Kidney (tissue), 22 donors: ENCODE measurements at places on chromosomes 4 and X. TPM values are rescaled to one million over a fixed set of nuclear protein-coding genes. Genes with fewer than 3 reads are reported as not detected.

UGT2B11 gene
- not detected for polyA plus RNA-seq

RASGEF1B gene
- polyA plus RNA-seq: 8.3 TPM

DSPP gene
- not detected for polyA plus RNA-seq

CCDC158 gene
- 0.24 TPM for polyA plus RNA-seq

GLRA3 gene
- polyA plus RNA-seq: 0.13 TPM

CD99 gene
- polyA plus RNA-seq: 125 TPM

STK32B gene
- polyA plus RNA-seq: 18.1 TPM

PDZD11 gene
- polyA plus RNA-seq: 74.6 TPM

COX7B gene
- 1,977 TPM for polyA plus RNA-seq

SYTL4 gene
- polyA plus RNA-seq: 10.4 TPM

FGG gene
- polyA plus RNA-seq: 1.8 TPM

DNA sequence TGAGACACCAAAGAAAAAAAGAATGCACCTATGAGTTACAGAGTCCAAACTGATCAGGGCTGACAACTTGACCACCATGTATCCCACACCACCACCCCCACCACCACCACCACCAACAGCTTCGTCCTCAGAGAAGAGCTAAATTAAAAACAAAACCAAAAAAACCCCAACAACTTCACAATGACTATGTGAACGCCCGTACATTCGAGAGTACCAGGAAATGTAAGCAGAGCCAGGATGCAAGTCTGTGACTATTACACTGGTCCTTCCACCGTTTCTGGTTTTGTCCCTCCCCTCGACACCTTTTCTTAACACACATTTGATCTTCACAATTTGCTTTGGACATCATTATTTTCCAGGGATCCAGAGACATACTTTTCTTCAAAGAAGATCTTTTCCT, 51.0 kb downstream of the WFS1 start:
- no peak for DNase-seq

DNA sequence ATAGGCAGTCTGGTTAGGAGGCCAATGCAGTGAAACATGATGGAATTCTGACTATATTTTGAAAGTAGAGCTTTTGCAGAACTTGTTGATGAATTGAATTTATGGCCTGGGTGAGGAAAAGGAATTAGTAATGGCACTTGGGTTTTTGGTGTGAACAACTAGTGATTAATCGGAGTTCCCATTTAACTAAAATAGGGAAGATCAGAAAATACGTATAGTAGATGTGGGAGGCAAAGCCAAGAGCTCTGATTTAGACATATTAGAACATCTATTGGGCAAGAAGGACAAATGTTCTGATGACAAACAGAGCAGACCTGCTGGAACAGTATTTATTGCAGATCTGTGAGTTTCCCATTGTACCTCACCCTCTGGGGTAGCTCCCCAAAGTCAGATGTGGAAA, 12.3 kb upstream of the NDP start:
- DNase-seq: no peak

GRCh38 chr4:77496457-77496856, 109.2 kb upstream of the CXCL13 start:
- DNase-seq: peak; percentile 10

- peak; percentile 72 for DNase-seq
Measured at GRCh38 chrX:347351-348117, 28.9 kb upstream of the GTPBP6 start.

GRCh38 chrX:130085551-130086446, 24.5 kb downstream of the ELF4 start:
- DNase-seq: no peak

GRCh38 chrX:49042581-49043219, 457 bp downstream of the TFE3 start:
- peak; percentile 82 for DNase-seq

DNA sequence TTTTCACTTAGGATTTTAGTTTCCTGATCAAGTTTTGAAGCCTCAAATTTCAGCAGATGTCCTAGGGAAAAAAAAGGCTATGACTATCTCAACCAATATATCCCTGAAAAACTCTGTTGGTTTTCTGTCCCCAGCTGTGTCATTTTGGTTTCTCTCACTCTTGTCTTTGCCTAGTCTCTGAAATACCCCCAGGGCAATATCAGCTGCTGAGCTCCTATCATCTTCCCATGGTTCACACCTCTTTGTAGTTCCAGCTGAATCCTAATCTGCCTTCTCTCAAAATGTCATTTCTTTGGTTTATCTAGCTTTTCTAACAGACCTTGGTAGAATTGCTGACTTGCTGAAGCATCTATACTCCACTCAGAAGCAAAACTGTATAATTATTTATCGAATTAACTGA, 2370.5 kb downstream of the ARAP2 start:
- no peak for DNase-seq

- no peak for DNase-seq
Measured at GRCh38 chr4:182593864-182594263, 323.3 kb downstream of the DCTD start.

DNA sequence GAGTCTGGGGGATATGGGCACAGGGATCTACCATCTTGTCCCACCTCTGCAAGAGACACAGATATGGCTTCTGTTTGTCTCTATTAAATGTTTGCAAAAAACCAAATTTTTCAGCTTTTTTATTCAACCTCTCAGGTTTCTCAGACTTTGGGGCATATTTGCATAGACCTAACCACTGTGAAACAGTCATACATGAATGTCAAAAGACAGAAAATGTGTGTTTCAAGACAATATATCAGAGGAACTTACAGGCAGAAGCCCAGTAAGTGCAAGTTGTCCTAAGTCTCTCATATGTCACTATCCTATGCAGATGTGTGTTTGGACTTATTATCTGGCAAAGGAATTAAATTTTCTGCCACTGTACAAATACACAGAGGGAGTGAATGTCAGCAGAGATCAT, 951.2 kb downstream of the PCDH18 start:
- DNase-seq: no peak

GRCh38 chr4:102832667-102833066, 5.3 kb upstream of the UBE2D3 start:
- DNase-seq: no peak

DNA sequence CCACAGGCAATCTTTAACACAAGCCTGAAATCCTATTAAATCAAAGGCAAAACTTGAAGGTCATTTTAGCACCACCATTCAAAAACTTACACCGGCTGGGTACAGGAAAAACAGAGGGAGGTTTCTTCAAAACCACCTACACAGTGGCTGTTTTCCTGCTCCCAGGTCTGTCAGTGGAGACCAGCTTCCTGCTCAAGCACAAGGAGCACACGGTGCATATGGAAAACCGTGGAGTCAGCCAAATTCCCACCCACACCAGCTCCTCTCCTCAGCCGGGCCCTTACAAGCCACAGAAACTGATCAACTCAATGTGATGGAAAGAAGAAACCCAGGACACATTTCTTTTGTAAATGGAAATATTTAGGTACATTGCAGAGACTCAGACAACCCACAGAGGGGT, 14.3 kb upstream of the FAM241A start:
- no peak for DNase-seq

GRCh38 chrX:116246261-116246660, 75.7 kb downstream of the AGTR2 start:
- DNase-seq: no peak

GRCh38 chrX:113947548-113947947, 636.3 kb upstream of the HTR2C start:
- DNase-seq: no peak
